Activated CD4-positive, alpha-beta T cell treated with anti-CD3 and anti-CD28 coated beads, Interleukin-2, amount 50 U/mL, for 48 hours (primary cell): ENCODE measurements at places on chromosomes 13 and 19.

GRCh38 chr13:52070929-52071523 lies 46.5 kb downstream of the UTP14C start:
- peak; percentile 18 for DNase-seq

DNA sequence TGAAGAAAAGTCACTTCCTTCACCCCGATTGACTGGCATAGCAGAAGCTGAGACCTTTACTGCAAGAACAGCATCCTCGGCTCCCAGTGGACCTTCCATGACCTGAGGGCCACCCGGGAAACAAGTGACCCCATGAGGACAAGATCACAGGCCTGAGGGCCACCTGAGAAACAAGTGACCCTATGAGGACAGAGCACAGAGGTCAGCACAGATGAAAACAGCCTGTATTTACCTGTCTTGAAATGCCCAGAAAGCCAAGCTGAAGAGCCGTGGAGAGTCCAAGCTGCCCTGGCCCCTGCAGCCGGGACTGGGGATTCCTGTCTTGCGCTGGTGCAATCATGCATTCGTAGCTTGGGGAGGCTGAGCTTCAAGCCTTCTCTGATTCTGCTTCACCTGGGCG lies 114.2 kb upstream of the SPACA7 start:
- DNase-seq, result no peak

DNA sequence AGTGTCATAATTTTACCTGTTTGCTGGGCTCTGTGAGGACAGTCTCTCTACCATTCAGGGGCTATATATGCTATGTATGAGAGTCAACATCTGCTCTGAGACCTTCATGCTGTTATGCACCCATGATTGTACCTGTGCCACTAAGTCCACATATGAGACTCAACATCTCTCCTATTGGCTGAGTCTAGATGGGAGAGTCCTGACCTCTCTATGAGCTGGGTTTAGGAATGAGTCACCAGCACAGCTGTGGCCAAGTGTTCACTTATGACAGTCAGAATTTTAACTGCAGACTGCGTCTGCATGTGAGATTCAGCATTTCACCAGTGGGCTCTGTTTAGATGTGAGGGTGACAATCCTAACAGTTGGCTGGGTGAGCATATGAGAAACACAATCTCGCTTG lies 49.5 kb downstream of the ZNF729 start:
- DNase-seq, result no peak

- DNase-seq, result no peak
Measured at GRCh38 chr13:93709506-93710244, 483.1 kb downstream of the GPC6 start.

GRCh38 chr19:3942790-3943409 lies 10.0 kb downstream of the NMRK2 start:
- DNase-seq, result no peak

- DNase-seq, result no peak
Measured at GRCh38 chr19:19276386-19276785, 3.3 kb upstream of the TM6SF2 start.

DNA sequence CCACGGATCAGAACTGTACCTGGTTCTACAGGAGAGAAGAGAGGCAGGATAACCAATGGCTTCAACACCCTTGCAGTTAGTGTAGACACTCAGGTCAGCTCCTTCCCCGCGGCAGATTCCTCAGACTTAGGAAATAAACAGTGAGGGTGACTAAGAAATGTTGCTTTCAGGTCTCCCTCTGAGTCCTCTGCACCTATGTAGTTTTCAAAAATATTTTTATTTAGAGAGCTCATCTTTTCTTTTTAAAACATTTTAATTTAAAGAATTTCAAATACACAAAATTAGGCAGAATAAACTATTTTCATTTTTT lies 195.2 kb downstream of the KLF12 start:
- no peak for DNase-seq

GRCh38 chr13:79723519-79724024 lies 242.6 kb downstream of the NDFIP2 start:
- no peak for DNase-seq

DNA sequence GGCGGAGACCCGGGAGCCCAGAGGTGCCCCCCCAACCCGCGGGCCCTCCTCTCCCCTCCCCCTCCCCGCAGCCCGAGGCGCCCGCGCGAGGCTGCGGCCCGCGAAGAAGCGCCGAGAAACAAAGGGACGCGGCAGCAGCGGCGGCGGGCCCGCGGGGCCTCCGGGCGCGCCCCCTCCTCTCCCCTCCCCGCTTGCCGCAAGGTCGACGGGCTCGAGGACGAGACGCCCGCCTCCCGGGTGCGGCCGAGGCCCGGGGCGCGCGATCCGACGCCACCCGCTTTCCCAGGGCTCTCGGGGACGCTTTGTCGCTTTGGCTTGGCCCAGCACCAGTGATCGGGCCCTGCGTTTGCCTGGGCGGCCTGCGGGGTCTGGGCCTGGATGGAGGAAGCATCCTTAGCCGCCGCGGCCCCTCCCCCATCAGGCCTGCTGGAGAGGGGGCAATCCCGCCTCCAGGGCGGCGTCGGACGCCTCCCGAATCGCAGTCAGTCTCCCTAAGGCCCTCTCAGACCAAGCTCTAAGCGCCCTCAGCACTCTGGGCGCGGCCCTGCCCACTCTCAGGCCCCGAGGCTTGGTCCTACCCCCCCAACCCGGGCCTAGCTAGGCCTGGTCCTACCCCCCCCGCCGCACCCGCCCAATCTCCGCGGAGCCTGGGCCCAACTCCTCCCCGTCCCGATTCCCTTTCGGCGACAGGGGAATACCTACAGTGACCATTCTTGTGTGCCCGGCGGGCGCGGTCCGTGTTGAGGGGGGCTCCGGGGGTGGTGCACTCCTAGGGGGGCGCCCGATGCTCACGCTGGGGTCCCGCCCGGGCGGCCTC lies 740 bp downstream of the ELAVL3 start:
- DNase-seq, result no peak

DNA sequence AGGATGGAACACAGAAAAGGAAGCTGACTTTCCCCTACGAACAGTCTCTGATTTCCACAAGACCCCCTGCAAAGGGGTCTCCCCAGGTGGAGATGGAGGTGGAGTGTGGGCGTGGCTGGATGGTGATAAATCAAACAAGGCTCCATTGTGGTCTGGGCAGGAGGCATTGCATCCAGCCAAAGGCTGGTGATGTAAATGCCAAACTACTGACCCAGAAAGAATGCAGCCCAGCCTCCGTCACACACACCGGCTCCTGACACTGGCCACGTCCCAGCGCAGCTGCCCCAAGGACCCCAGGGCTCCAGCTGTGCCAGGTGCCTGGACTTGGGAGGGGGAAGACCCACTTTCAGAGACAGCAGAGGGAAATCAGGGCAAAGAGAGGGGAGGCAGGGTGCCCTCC lies 6.3 kb downstream of the SLC7A1 start:
- no peak for DNase-seq

- no peak for DNase-seq
Measured at GRCh38 chr13:40475617-40476016, 190.8 kb downstream of the FOXO1 start.
